ENCODE measurements at places on chromosomes 5 and 9.

GRCh38 chr9:110810262-110810976, 141.8 kb downstream of the MUSK start:
- no peak for DNase-seq

- peak; percentile 69 for DNase-seq
Observed at GRCh38 chr5:76542887-76543690, 80.1 kb downstream of the F2RL2 start.

- no peak for DNase-seq
Observed at GRCh38 chr5:157961896-157962590, 103.1 kb upstream of the CLINT1 start.

GRCh38 chr9:119963798-119964372, 594.6 kb upstream of the BRINP1 start:
- DNase-seq = no peak

- no peak for DNase-seq
Observed at GRCh38 chr5:176407456-176408251, 8.7 kb downstream of the CLTB start.

DNA sequence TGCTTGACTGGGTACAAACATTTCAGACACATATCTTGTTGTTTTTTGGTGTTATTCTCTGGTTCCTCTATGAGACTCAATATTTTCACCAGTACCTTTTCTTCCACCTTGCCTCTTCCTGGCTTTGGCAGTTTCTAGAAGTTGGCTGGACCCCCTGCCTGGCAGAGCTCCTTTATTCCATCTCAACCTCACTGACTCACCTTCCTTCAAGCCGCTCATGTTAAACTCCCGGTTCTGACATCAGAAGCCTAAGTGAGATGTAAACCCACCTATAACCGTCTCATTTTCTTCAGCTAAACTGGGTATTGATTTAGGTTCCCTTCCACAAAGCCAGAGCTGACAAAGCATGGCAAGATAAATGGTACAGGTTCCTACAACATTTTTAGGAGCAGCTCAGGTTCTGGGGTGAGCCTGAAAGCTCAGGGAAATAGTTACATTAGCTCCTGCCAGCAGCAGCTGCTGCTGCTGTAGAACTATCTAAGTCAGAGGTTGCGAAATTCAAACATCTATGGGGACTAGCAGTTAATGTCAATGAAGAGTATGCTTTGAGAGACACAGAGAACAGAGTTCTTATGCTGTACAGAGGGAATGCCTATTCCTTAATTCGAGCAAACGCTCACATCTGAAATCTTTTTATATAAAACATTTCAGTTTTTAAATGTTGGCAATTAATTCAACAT, 197.1 kb upstream of the NR3C1 start:
- DNase-seq = no peak

DNA sequence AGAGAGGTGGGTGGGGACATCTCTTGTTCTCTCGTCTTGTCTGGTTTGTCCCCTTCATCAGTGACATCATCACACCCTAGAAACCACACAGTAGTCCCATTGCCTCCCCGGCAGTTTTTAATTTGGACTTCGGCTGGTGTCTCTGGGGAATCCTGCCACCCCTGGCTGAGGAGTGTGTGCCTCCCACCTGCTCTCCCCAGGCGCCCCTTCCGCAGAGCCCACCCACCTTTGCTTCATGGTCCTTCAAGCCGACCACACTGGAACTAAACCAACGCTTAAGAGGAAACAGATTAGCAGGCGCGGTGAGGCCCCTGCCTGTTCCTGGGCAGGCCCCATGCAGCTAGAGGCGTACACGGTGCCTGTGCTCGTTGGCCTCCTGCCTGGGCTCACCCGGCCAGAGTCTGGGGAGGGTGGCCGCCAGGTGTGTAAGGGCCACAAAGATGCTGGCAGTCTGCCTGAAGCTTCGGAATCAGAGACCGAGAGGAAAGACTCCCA, 107.6 kb upstream of the SPRY4 start:
- peak; percentile 47 for DNase-seq

GRCh38 chr9:75233011-75233410, 144.7 kb downstream of the OSTF1 start:
- DNase-seq = no peak

DNA sequence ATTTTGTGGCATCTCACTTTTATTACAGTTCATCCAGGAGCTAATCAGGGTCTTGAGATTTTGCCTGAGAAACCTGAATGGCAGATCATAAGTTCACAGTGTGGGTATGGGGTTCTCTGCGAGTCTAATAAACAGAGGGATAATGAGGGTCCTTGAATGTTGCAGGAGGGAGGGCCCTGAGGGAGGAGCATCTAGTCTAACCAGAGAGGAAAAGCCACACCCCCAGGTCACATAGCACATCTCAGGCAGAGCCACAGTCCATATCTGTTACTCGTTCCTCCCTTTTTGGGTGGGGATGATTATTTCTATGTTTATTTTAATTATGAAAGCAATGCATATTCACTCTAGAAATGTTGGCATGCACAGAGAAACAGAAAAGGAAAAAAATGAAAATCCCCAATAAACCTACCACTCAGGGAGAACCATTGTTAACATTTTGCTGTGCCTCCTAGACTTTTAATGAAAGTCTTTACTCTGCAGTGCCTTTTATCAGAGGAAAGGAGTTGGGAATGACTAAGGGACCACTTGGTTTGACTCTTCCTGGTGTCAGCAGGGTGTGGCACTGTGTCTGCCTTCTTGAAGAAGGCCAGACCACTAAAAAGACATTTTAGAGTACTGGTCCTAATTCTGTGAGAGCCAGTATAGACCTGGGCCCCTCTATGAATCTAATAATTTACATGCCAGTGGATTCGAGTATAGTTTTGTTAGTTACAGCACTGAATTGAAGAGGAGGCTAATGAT, 2.8 kb downstream of the GALNT12 start:
- DNase-seq = no peak

- no peak for DNase-seq
Observed at GRCh38 chr9:133167769-133168168, 4.1 kb upstream of the GBGT1 start.

DNA sequence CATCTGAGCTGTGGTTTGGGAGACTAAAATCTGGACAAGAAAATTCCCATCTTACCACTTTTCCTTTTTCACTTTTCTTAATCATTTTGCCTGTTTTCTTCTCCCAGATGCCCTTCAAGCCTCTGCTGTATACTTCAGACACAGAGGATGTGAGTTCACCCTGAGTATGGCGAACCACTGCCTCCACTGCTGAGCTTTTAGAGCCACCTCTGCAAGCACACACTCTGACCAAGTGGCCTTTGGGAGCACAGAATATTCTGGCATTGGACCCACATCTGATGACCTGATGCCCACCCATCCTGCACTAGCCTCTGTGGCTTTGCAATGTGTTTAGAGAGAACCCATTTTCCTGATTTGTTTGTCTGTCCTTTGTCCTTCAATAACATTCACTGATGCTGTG, 32.5 kb downstream of the TERT start:
- no peak for DNase-seq

- no peak for DNase-seq
Observed at GRCh38 chr5:34735491-34736426, 79.6 kb downstream of the RAI14 start.

GRCh38 chr5:129696636-129697035, 51.3 kb upstream of the MINAR2 start:
- DNase-seq = no peak

GRCh38 chr9:27870404-27870803, 297.1 kb upstream of the C9orf72 start:
- DNase-seq = no peak
